ENCODE measurements at places on chromosomes 16 and 17.

DNA sequence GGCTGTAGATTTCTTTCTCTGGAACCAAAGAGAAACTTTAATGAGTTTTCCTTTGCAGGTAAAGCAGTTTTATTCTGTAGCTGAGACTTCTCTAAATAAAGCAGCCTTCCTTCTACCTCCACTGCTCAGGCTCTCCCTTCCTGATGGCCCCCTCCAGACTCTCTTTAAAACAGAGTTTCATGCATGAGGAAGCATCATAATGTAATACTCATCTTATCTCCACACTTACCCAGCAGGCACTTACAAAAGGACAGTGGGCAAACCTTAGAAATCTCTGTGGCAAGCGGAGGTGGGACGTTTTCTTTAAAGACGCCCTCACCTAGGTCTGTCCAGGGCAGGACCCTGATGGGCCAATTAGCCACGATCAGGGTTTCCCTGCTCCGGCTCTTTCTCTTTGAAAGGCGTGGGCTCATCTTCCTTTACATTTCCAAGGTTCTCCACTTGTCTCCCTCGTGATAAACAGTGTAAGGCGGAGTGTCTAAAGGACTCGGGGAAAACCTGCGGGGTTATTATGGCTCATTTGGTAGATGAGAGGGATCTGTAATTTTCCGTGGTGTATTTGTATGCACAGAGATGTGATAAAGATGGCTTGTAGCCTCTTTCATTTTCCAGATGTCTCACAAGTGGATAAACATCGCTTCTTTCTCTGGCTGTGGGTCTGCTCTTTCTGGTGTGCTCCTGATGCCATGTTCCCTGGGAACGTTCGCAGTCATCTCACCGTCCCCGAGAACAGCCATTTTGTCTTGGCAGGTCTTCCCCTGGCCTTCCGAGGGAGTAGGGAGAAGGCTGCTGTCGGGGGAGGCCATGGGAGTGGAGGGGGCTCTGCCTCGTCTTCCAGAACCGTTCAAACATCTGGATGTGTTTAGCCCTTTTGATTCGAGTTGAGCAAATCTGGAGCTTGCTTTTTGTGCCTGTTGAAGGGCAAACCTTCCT is 239.0 kb downstream of the CCDC182 start:
- DNase-seq: no peak

- no peak for DNase-seq
These were observed 20.0 kb downstream of the TUBG1 start for GRCh38 chr17:42629411-42630009.

DNA sequence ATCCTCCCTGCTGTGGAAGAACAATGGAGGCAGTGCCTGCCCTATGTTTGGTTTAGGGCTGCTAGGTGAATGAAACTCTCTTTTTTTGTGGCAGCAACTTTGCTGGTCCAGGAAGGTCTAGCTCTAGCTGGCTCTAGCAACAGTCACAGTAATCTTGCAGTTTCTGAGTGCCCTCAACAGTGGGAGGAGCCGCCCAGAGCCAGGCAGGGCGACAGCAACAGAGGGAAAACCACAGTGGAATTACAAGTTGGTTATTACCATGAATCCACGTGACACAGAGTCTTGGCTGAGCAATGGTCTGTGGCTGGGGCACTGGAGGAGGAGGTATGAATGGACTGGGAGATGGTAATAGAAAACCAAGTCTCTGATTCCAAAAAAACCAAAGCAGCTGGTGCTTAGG is 10.3 kb downstream of the HSPB9 start:
- no peak for DNase-seq

- DNase-seq: no peak
These were observed 79.1 kb downstream of the NXN start for GRCh38 chr17:900336-900934.

DNA sequence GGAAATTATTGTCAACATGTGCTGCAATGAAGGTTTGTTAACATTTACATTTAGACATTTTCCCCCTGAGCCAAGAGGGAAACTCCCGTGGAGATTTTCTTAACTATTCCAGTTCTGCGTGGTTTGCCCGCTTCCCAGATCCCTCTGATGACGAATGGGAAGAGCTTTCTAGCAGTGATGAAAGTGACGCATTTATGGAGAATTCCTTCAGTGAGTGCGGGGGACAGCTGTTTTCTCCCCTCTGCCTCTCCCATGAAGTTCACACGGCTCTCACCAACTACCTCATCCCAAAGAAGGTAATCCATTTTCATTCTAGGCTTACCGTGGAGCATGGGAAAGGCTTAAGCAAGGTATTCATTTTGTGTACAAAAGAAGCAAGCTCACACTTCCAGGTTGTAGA is 18.2 kb downstream of the HEATR3 start:
- DNase-seq: no peak

DNA sequence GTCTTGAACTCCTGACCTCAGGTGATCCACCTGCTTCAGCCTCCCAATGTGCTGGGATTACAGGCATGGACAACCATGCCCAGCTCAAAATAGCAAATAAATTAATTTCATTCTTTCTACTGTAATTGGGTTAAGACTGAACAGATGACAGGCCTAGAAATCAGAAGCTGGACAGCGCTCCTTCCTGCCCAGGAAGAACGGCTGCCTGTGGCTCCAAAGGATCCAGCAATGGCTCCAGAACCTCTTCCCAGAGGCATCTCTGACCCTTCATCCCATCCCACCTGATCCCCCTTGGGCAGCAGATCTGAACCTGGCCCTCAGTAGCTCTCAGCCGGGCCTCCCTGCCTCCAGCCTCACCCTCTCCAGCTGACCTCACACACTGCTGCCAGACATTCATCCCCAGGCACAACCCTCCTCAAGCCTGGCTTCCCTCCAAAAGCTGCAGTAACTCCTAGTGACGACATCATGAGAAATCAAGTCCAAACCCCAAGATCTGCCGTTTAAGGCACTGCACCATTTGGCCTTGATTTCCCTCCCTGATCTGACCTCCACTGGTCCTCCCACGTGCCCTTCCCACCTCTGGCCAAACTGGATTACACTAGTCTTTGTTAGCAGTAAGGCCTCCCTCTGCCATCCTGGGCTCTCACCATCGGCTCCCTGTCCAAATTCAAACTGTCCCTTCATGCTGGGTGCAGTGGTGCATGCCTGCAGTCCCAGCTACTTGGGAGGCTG is 3.1 kb upstream of the MIF4GD start:
- DNase-seq: no peak

Measured in GM18507 (cell line).